Stimulated activated CD4-positive, alpha-beta T cell treated with anti-CD3 and anti-CD28 coated beads, Interleukin-12 subunit alpha, Interleukin-12 subunit beta, amount 100 ng/mL, for 48 hours (primary cell): ENCODE measurements at places on chromosomes 2 and 18.

GRCh38 chr2:23803264-23803964 is 123.5 kb downstream of the ATAD2B start:
- DNase-seq: no peak

DNA sequence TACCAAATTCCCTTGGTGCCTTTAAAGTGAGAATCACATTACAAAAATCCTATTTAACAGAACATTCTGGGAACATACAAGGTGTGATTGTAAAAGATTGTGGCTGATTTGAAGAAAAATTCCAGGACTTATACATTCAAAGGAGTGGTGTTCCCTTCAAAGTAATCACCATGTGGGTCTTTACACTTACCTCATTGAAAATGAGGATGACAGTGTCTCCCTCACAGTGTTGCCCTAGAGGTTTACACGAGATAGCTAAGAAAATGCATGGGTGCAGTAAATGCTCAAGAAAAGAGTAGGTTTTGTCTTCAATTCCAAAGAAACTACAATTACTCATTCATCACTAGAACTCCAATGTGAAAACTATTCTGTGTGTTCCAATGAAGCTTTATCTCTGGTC is 331.5 kb downstream of the SLC4A3 start:
- DNase-seq: no peak

- DNase-seq: no peak
These were observed 98.8 kb upstream of the NCKAP5 start for GRCh38 chr2:133667085-133667484.

DNA sequence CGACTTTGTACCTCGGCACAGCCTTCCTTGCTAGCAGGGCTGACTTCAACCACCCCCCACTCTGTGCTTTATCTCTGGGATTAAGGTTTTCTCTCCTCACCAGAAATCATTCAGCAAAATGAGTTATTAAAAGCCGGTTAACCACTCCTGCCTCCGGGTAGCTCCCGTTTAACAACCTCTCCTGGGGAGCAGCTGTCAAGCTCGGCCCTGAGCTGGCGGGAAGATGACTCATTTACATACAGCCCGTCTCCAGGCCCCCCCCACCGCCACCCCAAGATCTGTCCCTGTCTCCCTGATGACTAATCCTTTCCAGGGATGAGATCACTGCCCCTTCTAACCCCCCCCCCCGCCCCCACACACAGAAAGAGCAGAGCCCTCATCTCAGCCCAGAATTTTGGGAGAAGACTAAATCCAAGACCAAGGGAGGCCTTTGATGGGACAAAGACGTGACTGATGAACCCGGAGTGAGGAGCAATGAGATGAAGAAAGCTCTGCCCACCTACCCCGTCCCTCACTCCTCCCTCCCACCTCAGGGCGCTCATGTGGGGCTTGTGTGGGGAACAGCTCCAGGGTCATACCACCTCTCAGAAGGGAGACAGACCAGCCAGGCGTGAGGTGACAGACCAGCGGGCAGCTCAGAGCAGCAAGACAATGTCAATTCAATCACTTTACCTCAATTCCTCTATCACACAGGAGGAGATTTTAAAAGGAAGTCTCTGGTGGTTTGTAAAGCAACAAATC is 131.4 kb downstream of the MSH2 start:
- DNase-seq: no peak

GRCh38 chr18:22230471-22230945 is 61.1 kb downstream of the GATA6 start:
- no peak for DNase-seq

GRCh38 chr2:77567723-77568122 is 45.5 kb upstream of the LRRTM4 start:
- DNase-seq: no peak

- no peak for DNase-seq
These were observed 261.3 kb downstream of the PID1 start for GRCh38 chr2:229009816-229010215.

DNA sequence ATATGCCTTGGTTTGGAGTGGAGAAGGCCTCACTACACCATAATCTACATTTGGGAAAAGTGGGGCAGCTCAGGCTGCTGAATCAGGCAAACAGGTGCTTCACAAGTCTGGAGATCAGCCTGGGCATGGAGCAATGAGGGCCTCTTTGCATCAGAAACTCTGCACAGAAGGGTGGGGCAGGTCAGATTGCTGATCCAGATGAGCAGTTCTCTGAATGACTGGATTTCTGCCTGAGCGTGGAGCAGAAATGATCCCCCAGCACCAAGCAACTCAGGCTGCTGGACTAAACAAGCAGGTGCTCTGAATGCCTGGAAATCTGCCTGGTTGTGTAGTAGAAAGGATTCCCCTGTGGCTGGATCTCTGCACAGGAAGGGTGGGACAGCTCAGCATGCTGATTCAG is 605.3 kb upstream of the ZNF804A start:
- no peak for DNase-seq

GRCh38 chr2:76268902-76269620 is 558.3 kb upstream of the GCFC2 start:
- no peak for DNase-seq

GRCh38 chr2:81589406-81589805 is 1284.9 kb upstream of the LRRTM1 start:
- no peak for DNase-seq

DNA sequence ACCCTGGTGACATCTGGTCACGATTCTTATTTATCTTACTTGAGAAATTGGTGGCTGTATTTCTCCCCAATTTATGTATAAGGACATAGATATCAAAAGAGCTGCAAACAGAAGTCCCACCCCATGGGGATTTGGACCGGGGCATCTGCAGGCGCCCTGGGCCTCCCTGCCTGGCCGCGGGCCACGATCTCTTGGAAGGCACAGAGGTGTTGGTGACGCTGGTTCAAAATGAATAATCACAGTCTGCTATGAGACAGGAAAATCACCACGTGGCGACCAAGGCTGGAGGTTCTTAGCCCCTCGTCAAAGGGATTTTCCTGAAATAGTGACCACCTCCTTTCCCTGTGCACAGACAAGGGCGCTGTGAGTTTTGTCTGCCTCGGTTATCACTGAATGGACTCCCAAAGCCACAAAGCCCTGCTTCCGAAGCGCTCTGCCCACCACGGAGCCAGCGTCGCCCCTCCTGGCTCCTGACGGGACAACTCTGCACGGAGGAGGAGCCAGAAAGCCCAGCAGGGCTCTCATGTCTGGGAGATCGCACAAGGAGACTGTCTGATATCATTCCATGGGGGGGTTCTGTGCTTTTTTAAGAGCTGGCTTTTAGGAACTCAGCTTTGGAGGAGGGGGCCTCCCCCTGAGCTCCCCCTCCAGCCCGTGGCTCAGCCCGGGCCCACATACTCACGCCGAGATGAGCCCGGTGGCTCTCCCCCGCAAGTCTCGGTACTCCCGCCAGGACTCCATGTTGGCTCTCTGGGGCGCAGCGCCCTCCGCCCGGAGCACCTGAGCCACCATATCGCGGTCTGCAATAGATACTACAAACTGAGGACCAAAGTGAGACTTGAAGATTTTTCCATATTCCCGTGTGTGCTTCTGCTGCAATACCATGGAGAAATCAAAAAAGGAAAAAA is 14.6 kb downstream of the CYP27C1 start:
- no peak for DNase-seq

- DNase-seq: no peak
These were observed 24.6 kb downstream of the RTN4 start for GRCh38 chr2:55025627-55026026.

DNA sequence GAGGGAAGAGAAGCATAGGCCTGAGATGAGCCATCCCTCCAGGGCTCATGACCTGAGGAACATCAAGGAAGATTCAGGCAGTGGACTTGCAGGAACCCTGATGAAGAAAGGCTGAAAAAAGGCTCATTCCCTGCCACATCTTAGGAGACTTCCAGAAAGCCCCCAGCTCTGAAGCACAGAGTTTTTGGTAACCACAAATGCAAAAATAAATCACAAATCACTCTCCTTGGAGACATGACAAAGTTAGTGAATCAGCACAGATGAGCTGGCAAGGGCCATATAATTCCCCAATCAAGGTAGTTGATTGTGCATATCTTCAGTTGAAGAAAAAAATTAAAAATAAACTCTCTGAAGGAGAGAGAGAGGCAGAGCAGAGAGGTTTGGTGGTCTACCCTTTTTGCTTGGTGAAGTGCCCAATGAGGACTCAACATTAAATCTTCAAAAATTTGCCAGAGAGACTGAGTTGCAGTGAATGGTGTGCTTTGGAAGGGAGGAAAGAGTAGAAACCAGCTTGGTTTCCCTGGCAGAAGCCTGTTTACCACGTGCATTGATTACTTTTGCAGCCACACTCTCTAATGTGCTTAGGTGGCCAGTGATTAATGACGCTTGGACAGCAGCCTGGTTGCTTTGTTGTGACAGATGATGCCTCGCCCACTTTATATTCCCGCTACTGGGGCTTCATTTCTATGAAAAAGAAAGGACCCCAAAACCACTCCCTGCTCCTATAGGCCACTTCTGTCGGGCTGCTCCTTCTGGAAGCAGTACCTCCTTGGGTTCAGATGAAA is 257.4 kb upstream of the SLC14A2 start:
- no peak for DNase-seq

DNA sequence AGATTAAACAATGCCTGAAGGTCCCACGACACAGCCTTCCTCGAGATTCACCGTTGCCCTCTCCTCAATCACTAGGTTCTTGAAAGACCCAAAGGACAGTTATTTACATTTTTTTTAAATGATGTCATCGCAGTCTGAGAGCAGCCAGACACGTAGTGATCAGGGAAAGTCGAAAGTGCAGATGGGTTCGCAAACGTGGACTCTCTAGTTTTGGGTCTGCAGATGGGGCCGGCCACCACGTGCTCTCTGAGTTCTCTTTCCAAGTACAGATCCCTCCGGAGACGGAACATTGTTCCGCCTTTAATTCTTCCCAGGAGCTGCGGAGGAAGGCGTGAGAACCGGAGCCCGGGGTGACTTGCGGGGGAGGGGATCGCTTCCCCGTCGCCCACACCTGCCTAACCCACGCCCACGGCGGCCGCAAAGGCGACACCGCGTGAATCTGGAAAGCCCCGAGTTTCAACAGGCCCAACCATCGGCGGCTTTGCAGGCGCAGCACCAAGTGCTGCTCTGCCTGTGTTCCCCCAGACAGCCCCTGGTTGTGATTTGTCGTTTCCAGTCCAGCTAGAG is 54.3 kb downstream of the PKDCC start:
- DNase-seq: peak; percentile 78

GRCh38 chr18:26207937-26208336 is 18.3 kb upstream of the TAF4B start:
- no peak for DNase-seq

DNA sequence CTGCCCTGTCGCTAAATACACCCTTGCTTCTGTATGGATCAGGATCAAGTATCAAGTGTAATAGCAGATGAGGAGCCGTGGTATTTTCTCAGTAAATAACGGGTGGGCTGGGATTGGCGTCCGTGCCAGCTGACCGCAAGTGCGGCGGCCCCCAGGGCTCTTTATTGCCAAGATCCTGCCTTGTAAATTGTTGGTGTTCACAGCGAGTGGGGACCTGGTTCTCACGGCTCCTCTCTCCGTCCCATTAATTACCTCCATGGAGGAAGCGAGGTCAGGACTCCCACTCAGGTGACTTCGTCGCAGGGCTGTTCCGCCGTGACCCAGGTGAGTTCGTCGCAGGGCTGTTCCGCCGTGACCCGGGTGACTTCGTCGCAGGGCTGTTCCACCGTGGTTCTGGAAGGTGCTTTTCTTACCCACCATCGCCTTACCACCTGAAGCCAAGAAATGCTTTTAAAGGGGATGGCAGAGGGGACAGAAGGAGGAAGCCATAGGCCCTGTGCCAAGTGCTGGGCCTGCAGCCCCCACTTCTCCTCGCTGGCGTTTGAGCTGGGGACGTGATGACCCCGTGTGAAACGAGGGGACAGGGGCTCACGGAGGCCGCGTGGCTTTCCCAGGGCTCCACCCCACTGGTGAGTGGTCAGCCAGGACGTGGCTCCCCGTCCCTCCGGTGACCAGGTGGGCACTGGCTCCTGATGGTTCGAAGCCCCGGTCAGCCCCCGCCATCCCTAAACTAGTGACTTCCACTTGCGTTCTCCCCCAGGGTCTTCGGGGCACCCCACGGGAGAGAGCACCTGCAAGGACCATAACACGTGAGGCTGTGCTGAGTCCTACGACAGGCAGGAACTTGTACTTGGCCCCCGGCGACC is 118.4 kb downstream of the TWIST2 start:
- DNase-seq: no peak

GRCh38 chr2:31137211-31138036 is 816 bp downstream of the GALNT14 start:
- no peak for DNase-seq

DNA sequence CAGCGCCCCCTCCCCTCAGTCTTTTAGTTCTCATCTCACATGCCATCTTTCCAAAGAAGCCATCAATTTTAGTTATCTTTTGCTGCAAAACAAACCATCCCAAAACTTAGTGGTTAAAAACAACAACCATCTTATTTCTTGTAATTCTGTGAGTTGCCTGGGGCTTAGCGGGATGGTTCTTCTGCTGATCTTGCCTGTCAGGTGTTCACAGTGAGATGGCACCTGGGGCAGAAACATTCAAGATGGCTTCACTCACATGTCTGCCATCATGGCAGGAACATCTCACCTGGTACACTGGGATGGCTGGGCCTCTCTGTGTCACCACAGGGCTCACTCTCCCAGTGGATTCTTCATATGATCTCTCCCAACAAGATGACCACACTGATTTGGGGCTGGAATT is 144.5 kb upstream of the MSH6 start:
- DNase-seq: no peak

GRCh38 chr2:172215936-172216335 is 113.2 kb upstream of the DLX2 start:
- DNase-seq: no peak

GRCh38 chr2:188787021-188787657 is 187.0 kb upstream of the COL3A1 start:
- DNase-seq: no peak

- no peak for DNase-seq
These were observed 39.1 kb downstream of the CUL3 start for GRCh38 chr2:224545884-224546644.

DNA sequence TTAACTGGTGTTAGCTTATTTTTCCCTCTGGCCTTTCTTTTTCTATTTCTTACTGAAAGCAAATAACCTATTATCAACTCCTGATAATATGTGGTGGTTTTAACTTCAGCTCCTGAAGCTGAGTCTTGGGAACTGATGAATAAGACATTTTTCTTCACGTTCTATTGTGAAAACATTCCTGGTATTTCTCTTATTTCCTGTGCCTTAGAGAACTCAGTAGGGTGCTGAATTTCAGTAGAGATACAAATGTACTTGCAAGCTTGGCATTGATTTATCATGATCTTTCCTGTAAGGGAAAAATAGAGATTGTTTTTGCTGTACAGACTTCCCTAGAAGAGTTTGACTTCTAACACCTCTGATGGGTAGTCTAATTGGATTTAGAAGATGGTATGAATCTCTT is 52.8 kb upstream of the DCC start:
- no peak for DNase-seq

- DNase-seq: no peak
These were observed 83.6 kb downstream of the CTNNA2 start for GRCh38 chr2:79596403-79596802.

DNA sequence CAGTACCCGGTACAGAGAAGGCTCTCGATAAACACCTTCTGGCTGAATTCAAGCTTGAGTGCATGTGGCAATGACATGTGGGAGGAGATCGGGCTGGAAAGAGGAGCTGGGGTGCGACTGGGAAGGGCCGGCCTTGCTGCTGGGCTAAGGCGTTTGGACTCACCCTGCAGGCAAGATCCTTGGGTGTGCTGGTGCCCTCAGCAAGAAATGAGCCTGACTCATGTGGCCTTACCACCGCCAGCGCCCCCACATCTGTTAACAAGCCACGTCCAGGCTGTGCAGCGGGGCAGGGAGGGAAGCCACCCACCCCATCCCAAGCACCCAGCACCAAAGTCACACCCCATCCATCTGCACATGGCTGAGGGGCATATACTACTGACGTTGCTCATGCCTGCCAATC is 1.3 kb downstream of the HS1BP3 start:
- DNase-seq: no peak
